ENCODE measurements at places on chromosomes 16 and 17.

GRCh38 chr17:50818261-50818660 is 17.1 kb upstream of the WFIKKN2 start:
- no peak for DNase-seq

DNA sequence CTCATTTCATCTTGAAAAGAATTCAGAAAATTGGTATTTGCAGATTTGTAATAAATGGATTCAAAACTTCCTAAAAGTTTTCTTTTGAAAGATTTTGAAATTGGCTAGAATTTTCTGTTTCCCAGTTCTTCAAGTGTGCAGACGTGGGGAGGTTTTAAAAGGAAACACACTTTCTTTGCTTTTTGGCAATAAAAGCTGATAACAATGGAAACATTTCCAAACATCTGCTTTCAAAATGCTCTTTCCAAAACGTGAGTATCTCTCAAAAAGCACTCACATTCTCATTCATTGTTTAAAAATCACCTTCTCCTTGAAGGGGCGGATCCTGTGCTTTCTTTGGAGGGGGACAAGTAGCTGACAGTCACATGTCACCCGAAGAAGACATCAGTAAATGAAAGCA is 8.6 kb upstream of the GSG1L start:
- no peak for DNase-seq

GRCh38 chr16:51464996-51465395 is 313.9 kb upstream of the SALL1 start:
- no peak for DNase-seq

GRCh38 chr17:6304894-6305612 is 129.9 kb downstream of the AIPL1 start:
- peak; percentile 57 for DNase-seq

DNA sequence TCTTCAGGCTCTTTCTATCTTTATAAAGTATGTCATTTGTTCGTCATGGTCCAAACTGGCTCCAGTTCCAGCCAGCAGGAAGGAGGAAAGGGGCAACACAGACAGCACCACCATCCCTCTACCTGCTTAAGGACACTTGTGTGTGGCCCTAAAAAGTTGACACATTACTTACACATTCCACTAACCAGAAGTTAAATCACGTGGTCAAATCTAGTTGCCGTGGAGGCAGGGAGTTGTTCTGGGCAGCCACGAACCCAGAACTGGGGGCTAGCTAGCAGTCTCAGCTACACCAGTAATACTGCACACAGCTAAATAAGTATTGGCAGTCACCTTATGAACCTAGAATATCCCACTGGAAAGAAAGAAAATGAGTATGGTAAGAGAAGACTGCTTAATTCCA is 104.2 kb downstream of the SNX11 start:
- DNase-seq, result no peak

GRCh38 chr17:64309710-64310109 is 46.6 kb upstream of the TEX2 start:
- DNase-seq, result no peak

Data from NCI-H345 (cell line).